ENCODE measurements at places on chromosomes 3 and 15.

GRCh38 chr3:6671363-6671762 is 189.6 kb upstream of the GRM7 start:
- DNase-seq, result no peak

- no peak for DNase-seq
These were observed 40.5 kb downstream of the SOX2 start for GRCh38 chr3:181752202-181752671.

GRCh38 chr3:19399356-19399755 is 251.0 kb downstream of the KCNH8 start:
- no peak for DNase-seq

GRCh38 chr15:41892621-41893421 is 1.0 kb downstream of the SPTBN5 start:
- peak; percentile 10 for DNase-seq

DNA sequence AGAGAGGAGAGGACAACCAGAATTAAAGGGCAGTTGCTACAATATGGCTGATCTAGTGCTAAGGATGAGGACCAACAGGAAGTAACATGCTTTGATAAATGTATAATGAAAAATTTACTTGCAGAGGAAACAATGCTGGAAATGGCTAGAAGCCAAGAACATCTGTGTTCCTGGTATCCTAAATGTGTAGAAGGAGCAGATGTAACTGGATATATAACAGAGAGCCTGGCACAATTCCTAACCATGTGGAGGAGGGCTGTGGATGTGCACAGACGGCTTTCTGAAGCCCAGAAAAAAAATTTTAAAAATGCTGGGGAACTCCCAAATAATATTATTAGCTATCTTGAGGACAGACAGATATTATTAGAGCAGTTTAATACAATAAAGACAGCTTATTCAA is 159.4 kb upstream of the GBE1 start:
- no peak for DNase-seq

DNA sequence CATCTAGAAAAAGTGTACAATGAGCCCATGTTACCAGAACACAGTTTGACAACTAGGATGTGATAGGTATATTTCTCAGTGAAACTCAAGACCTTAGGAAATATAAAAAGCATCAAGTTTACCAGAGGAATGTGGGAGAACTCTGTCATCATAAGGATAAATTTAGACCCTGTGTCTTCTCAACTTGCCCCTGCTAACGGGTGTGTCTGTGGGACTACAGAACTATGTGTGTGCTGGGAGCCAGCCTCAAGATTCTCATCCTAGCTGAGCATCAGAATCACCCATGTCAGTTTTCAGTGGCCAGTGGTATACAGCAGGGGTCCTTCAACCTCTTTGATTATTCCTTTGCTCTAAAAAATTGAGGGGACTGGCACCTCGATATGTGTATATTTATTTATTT is 393.3 kb downstream of the PLCL2 start:
- no peak for DNase-seq

- no peak for DNase-seq
These were observed 4.8 kb upstream of the CSRNP1 start for GRCh38 chr3:39158148-39158715.

DNA sequence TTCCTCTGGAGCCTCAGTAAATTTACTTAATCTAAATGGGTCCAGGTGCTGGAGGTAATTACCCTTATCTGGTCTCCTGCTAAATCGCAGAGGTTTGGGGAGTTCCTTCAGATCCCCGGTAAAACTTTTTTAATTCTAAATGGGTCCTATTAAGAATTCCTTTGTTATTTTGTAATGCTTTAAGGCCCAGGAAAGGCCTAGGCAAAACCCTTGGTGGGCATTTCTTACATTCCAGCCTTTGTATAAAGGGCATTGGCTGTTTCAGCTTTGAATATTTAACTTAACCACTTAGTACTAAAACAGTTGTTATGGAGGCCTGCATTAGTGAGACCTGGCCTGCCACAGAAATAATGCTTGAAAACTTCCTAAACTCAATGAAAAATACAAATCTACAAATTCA is 14.9 kb upstream of the ZNF662 start:
- no peak for DNase-seq

DNA sequence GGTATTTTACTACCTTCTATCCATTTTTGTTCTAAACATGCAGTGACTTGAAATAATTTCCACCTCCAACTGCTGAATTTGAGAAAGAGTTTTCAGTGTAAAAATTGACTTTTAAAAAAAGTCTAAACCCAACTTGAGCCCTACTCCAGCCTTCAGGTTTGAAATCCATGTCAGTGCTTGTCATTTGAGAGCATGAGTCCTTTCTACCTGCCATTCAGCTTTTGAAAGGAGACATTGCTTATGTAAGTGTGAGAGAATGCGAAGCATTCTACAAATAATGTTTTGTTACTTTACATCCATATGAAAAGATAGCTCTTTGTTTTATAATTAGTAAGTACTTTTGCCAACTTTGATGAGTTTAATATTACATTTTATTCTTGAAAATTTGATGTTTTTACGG is 329.2 kb downstream of the PTPRG start:
- no peak for DNase-seq

GRCh38 chr15:28975766-28976179 is 90.0 kb downstream of the APBA2 start:
- peak; percentile 60 for DNase-seq

DNA sequence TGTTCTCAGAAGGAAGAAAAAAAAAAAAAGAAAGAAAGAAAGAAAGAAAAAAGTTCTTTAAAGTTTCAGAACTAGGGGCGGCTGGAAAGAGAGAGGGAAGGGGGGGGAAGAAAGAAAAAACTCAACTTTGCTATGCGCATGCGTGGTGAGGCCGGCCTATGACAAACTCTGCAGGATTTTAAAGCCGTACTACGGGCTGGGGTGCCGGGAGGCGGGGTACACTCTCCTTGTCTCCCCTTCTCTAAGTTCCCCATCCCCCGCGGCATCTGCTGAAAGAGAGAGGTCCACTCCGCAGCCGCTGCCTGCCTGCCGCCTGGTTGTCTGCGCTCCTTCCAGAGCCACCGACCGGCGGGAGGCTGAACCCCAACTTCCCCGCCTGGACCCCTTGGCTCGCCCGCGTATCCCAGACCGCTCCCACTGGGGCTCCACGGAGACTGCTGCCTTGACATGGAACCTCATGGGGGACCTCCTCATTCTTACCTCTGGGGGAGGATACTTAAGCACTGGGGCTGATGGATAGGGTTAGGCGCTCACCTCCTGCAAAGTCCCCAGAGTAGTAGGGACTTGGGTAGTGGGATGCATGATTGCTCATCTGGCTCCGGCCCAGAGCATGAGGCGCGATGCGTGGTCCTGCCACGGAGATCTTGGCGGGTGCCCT is 1.4 kb upstream of the WNT5A start:
- no peak for DNase-seq

- no peak for DNase-seq
These were observed 8.7 kb upstream of the P2RY12 start for GRCh38 chr3:151393146-151393830.

- DNase-seq, result no peak
These were observed 630 bp downstream of the KIF15 start for GRCh38 chr3:44762170-44762677.

DNA sequence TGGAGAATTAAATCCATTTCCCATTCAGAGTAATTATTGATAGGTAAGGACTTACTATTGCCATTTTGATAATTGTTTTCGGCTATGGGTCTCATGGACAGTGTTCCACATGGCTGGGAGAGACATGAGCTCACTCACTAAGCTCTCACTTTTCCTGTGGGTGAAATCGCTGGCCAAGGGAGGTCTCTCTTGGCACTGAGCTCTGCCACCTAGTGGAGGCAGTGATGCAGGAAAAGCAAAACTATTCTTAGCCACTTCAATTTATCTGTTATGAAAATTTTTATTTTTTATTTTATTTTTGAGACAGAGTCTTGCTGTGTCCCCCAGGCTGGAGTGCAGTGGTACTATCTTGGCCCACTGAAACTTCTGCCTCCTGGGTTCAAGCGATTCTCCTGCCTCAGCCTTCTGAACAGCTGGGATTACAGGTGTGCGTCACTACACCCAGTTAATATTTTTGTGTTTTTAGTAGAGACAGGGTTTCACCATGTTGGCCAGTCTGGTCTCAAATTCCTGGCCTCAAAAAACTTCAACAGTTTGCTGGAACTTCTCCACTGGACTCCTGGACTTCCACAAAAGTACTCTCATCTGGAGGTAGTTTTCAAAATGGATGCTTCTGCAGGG is 4.7 kb upstream of the RNF13 start:
- peak; percentile 47 for DNase-seq

GRCh38 chr3:79255702-79256101 is 512.1 kb downstream of the ROBO1 start:
- no peak for DNase-seq

DNA sequence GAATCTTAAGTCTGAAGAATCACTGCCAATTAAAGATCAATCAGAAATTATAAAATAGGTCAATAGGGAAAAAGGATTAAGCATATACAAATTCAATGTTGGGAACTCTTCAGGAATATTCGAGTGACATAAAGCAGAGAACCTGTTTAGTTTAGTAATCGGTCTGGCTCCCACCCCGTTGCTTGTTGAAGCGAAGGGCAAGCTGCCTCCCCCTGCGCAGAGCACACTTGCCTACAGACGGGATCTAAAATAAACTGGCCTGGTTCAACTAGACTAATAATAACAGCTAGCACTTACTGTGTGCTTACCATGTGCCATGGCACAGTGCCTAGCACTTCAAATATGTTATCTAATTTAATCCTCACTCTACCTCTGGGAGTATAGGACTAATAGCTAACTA is 8.6 kb downstream of the SEMA6D start:
- no peak for DNase-seq

GRCh38 chr3:158794936-158795518 is 6.8 kb upstream of the MFSD1 start:
- DNase-seq, result no peak

GRCh38 chr3:72009851-72010443 is 225.0 kb upstream of the PROK2 start:
- DNase-seq, result no peak

DNA sequence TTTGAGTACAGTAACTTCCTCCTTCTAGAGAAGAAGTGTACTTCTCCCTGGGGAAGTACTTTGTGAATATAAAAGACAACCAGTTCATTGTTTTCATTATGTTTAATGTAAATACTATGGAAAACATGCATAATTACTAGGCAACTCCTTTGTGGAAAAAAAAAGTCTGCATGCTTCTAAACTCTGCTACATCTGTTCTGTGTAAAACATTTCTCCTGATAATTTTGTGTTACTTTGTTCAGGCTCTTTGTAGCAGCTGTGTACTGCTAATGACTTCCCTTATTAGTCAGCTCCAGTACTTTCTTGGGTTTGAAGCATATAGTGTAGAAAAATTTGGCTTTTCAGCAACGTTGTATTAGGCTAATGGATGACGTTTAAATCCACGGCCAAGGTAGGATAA is 111.6 kb downstream of the FEZF2 start:
- no peak for DNase-seq

GRCh38 chr3:125143538-125143937 is 69.0 kb downstream of the SLC12A8 start:
- DNase-seq, result no peak

GRCh38 chr3:161070980-161071663 is 34.0 kb downstream of the B3GALNT1 start:
- no peak for DNase-seq

DNA sequence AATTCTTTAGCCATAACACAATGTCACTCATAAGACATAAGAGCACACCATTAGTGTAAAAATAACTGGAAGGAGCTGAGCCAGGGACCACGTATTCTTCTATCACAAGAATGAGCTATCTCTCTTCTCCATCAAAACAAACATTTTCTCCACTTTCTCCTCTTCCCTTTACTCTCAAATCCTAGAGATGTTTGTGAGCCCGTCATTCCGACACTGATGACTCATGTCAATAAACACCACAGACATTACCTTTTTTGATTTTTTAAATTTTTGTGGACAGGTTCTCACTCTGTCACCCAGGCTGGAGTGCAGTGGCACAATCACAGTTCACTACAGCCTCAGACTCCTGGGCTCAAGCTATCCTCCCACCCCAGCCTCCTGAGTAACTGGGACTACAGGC is 86.6 kb downstream of the MEX3B start:
- no peak for DNase-seq

DNA sequence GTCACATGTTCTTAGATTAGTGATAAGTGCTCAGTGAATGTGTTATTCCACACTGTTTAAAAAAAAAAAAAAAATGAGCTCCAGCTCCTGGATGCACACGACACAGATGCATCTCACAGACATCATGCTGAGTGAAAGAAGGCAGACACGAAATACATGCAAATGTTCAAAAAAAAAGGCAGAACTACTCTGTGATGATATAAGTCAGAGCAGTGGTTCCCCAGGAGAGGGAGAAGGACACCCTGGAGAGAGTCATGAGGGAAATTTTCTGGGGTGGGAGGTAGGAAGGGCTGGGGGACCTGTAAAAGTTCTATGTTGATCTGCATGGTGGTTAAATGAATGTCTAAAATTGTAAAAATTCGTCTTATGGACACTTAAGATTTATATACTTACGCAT is 4.3 kb downstream of the CSRNP1 start:
- DNase-seq, result no peak

- no peak for DNase-seq
These were observed 114.9 kb upstream of the MLF1 start for GRCh38 chr3:158456114-158456513.

GRCh38 chr3:35498506-35499210 is 140.7 kb upstream of the ARPP21 start:
- DNase-seq, result no peak

GRCh38 chr15:101535170-101535902 is 45.8 kb upstream of the PCSK6 start:
- DNase-seq, result no peak

- no peak for DNase-seq
These were observed 260.9 kb downstream of the CHST2 start for GRCh38 chr3:143380449-143380848.

- DNase-seq, result peak; percentile 29
These were observed 959 bp downstream of the ZNF592 start for GRCh38 chr15:84749111-84749991.

GRCh38 chr3:129398803-129399144 is 29.7 kb downstream of the EFCAB12 start:
- DNase-seq, result peak; percentile 18

GRCh38 chr15:39845582-39845981 is 62.9 kb upstream of the FSIP1 start:
- DNase-seq, result no peak

GRCh38 chr3:193897288-193897687 is 238.7 kb upstream of the HES1 start:
- no peak for DNase-seq

DNA sequence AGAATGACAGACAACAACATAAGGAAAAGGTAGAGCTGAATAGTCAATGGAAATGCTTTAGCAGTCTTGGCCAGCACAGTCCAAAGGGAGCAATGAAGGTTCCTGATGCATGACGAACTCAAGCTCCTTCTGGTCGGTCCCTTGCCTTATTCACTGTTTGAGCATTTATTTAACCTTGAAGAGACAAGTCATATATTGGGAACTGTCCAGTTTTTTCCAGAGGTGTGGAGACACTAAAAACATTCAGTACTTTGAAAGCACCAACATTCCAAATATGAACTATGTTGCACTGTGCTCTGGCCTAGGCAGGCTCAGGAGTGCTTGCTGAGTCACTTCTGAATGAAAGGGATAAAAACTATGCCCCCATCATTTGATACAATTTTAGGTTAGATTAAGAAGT is 384.8 kb downstream of the MECOM start:
- DNase-seq, result no peak

- no peak for DNase-seq
These were observed 1.1 kb downstream of the MTFMT start for GRCh38 chr15:65028338-65028737.
